Esophagus muscularis mucosa (tissue), 4 donors: ENCODE measurements at places on chromosomes 6 and 20.

- DNase-seq = peak; percentile 92
Measured at GRCh38 chr6:7052443-7053011, 55.2 kb upstream of the RREB1 start.

- no peak for DNase-seq
Measured at GRCh38 chr20:2932498-2932897, 59.2 kb downstream of the PTPRA start.

GRCh38 chr20:14799545-14800216 lies 462.3 kb upstream of the FLRT3 start:
- no peak for DNase-seq

DNA sequence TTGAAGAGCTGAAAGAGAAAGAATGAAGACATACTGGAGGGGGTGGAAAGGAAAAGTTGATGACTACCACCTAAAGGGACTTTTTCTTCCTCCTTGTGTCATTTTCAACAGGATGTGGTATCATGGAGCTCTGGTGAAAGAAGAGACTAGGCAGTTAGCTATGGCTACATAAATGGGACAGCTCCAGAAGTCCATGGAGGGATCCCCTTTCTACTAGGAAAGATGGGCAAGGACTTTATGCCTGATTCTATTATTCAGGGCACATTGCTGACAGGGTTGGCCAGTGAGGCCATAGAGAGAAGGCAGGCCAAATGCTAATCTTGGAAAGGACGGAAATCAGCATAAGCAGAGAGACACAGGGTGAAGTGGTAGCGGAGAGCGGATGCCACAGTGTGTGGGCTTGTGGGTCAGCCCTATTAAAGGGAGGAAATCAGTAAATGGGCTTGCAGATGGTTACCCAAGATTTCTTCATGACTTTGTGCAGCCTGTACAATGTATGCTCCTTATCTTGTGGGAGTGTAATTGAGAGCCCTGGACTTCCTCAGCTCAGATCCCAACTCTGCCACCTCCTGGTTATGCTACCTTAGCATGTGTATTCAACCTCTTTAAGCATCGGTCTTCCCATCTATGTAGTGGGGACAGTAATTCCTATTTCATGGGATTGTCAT lies 77.4 kb upstream of the TMEM170B start:
- DNase-seq = no peak

DNA sequence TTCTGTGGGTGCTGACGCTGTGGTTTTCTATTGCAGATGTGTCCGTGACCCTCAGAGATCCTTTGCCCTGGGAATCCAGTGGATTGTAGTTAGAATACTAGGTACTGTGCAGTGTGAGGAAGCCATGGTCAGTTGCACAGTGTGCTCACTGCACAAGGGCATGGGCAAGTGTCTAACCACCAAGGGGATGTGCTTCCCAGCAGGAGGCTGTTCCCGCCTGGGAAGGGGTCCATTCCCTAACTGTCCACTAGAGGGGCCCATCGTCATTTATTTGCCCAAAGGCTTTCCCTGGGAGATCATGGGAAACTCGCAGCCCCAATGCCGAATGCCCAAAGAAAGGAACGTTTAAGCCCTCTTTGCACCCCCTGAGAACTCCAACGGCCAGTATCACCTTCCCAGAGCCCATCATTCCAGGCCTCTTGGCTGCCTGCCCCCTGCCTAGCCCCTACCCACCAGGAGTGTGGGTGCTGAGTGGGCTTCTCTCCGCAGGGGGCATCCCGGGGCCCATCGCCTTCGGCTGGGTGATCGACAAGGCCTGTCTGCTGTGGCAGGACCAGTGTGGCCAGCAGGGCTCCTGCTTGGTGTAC lies 26.2 kb downstream of the SLCO4A1 start:
- DNase-seq = no peak

- DNase-seq = no peak
Measured at GRCh38 chr20:44522841-44523240, 971 bp upstream of the SERINC3 start.

DNA sequence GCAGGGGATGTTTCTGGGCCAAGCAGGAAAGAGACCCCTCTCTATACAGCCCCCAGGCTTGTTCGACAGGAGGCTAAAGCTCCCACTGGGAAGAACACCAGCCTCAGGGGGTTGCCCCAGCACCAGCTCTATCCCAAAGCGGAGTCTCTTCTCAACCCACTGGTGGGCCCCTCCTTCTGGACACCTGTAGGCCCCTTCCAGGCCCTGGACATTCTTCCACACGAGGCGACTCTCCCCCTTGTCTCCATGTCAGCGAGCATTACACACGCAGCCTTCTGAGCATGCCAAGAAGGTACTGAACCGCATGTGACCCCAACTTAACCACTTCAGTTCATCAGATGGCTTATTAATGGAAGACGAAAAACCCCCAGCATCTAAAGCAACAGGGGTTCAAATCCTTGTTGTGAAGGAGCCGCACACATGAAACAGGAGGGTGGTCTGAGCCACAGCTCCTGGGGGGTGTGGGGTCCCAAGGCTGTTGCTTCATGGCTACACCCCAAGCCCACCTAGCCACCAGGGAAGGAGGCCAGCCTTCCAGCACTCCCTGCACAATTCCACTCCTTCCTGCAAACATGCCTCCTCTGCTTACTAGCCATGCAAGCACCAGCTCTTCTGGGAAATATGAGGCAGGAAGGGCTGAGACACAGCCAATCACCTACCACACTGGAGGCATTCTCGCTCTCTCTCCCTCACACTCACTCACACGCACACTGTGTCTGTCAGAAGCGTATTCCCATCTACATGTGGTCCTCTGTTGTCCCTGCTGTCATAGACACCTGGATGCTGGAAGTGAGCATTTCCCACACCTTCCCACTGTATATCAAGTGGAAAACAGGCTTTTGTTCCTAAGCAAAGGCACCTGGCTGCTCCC lies 104.5 kb downstream of the NOL4L start:
- DNase-seq = no peak

DNA sequence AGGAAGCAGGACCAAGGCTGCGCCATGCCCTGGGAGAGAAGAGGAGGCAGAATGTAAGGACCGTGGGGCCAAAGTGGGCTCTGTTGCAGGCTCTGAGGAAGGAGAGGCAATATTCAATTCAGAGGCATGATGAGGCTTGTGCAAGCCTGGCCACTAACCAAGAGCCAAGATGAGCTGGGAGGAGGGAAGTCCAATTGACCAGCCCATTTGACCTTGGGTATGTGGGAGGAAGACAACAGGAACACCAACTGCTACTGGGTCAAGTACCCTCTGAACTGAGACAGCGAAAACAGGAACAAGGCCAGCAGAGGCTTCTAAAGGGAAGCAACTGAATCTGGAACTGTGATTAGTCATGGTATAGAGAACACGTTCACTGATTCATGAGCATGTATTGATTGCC lies 779.6 kb downstream of the MAFB start:
- DNase-seq = no peak

- DNase-seq = no peak
Measured at GRCh38 chr6:70221025-70221714, 81.7 kb downstream of the COL9A1 start.

- no peak for DNase-seq
Measured at GRCh38 chr6:88443554-88443953, 277.4 kb upstream of the CNR1 start.

- no peak for DNase-seq
Measured at GRCh38 chr20:9919271-9920014, 80.6 kb upstream of the PAK5 start.

GRCh38 chr6:167759206-167759605 lies 67.5 kb upstream of the AFDN start:
- no peak for DNase-seq

- no peak for DNase-seq
Measured at GRCh38 chr6:12976366-12976765, 259.8 kb downstream of the PHACTR1 start.

GRCh38 chr6:105308840-105309239 lies 94.0 kb downstream of the PREP start:
- no peak for DNase-seq

DNA sequence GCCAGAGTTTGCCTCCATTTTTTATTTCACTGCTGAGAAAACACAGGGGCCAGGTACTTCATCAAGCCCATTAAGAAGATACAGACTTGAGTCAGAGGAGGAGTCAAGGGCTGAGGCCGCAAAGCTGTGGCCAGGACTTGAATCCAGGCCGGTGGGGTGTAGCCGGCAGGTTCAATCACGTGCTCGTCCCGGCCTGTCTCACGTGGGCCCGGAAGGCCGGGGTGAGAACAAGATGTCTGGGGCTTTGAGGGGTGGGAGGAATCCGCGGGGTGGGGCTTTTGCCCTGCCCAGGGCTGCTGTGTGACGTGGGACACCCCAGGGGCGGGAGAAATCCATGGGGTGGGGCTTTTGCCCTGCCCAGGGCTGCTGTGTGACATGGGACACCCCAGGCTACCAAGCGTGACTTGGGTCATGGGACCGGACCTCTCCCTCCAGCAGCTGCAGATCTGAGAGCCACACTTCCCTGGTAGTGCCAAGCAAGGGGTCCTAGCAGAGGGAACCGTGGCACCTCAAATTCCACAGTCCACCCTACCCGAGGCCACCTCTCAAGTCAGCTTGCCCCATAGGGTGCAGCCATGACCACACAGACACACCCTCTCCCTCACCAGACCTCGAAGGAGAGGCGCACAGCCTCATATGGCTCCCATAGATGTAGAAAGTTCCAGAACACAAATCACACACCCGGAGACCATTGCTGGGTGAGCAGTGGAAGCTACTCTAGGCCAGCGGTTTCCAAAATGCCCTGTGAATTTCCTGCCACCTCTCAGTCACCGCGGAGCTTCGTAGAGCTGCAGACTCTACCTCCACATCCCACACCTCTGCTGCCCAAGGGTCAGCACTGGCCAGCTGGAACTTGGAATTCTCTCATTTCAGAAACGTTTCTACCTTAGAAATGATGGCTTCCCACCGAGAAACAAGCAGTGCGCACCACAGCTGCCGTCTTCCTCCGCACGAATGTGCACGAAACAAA lies 156.1 kb downstream of the DLL1 start:
- DNase-seq = no peak

DNA sequence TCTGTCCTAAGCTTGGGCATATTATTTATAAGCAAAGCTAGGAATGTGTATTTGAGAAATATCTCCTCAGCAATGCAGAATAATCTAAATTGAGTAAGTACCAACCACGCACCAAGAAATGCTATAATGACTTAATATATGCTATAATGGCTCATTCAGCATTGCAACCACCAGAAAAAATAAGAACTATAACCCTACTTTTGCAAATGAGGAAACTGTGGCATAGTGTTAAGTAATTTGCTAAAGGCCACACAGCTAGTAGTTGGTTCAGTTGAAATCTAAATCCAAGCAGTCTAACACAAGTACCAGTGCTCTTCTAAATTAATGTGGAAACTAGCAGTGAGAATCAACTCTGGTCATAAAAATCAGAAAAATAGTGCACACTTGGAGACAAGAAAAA lies 35.7 kb downstream of the HBS1L start:
- DNase-seq = no peak

GRCh38 chr20:51769976-51770615 lies 1.9 kb upstream of the ATP9A start:
- no peak for DNase-seq

DNA sequence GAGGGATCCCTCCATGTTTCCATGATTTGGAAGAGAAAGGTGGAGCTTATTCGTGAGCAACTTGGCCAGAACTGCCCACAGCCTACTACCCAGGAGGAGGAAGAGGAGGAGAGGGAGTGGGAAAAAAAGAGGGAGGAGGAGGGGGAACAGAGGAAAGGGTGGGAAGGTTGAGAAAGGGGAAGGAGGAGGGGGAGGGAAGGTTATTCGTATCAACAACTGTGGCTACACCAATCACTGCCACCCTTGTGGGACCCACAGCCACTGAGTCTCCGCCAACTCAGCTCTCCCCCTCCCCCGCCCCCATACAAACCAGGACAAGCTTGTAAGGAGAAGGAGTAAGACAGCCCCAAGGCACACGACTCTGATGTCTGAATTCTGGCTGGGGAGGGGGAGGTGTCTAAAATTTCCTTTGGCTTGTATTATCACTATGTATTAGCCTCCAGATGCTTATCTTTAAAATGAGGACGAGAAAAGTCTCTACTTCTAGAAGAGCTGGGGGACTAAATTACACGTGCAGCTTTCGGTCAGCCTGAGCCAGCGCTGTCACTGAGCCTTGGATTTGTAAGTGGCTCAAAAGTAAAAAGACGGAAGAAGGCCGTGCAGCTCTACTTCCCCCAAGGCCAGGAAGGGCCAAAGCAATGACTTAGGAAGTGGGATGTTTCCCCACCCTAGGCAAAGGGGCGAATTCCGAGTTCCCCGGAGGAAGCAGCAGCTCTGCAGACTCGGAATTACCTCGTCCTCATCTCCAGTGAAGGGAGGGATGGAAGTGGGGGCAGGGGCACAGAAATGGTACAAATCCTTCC lies 1.0 kb downstream of the FKBP1A start:
- DNase-seq = peak; percentile 85

GRCh38 chr6:69280858-69281257 lies 516.0 kb downstream of the LMBRD1 start:
- DNase-seq = no peak

- DNase-seq = no peak
Measured at GRCh38 chr6:148790404-148790803, 43.6 kb downstream of the UST start.

GRCh38 chr20:62616728-62617621 lies 25.3 kb upstream of the SLCO4A1 start:
- DNase-seq = no peak

GRCh38 chr6:2733324-2733723 lies 17.4 kb downstream of the MYLK4 start:
- DNase-seq = no peak

DNA sequence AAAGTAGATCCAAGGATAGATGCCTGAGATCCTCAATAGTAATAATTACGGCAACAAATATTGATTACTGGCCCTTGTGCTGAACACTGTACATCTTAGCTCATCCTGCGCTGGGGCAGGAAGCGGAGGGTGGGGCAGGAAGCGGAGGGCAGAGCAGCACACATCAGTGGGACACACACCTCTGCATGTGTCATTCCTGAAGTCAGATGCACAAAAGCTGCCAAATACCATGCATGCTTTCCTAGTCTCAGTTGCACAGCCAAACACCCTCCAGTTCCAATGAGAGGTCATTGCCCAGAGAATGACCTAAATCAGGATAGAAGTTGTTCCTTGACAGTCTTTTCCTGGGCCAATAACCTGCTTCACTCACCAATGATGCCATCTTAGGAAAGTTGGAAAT lies 74.4 kb upstream of the FOXC1 start:
- no peak for DNase-seq

- peak; percentile 31 for DNase-seq
Measured at GRCh38 chr6:148831064-148831463, 84.2 kb downstream of the UST start.

- no peak for DNase-seq
Measured at GRCh38 chr6:116616737-116617053, 416 bp downstream of the RSPH4A start.

GRCh38 chr6:35052694-35053565 lies 88.2 kb downstream of the TCP11 start:
- no peak for DNase-seq
